ENCODE measurements at places on chromosomes 3 and 15.

DNA sequence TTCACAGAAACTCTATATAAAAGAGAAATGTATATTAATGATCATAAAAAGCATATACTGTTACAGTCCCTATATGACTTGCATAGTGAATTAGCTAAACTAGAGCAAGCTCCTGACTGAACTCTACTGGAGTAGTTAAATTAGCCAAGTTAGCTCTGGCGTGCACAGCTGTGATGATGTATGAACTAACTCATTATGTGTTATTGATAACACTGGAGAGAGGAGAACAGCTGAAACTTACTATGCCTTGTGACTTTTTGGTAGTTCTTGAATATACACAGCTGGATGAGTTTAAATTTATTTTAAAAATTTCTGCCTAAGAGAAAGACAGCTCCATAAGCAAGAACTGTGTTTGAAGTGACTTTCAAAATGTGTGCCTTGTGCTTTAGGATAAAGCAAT is 8.1 kb downstream of the TIPARP start:
- DNase-seq = no peak

DNA sequence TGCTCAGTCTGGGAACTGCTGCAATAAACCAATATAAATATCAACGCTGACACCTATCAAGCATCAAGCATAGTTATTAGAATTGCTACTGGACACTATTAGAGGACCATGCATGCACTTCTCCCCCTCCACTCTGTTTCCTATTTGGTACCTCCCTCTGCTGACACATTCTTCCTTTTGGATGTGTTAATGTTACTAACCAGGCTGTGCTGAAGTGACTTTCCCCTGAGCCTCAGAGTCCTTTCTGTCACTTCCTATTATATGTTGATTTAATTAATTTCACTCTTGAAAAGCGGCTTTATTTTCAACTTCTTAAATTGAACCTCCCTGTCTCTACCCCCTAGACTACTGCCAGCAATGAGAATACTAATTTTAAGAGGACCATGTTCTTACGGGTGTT is 379.1 kb downstream of the MCTP2 start:
- no peak for DNase-seq

GRCh38 chr3:151283387-151283786 is 5.0 kb upstream of the P2RY14 start:
- DNase-seq = no peak

DNA sequence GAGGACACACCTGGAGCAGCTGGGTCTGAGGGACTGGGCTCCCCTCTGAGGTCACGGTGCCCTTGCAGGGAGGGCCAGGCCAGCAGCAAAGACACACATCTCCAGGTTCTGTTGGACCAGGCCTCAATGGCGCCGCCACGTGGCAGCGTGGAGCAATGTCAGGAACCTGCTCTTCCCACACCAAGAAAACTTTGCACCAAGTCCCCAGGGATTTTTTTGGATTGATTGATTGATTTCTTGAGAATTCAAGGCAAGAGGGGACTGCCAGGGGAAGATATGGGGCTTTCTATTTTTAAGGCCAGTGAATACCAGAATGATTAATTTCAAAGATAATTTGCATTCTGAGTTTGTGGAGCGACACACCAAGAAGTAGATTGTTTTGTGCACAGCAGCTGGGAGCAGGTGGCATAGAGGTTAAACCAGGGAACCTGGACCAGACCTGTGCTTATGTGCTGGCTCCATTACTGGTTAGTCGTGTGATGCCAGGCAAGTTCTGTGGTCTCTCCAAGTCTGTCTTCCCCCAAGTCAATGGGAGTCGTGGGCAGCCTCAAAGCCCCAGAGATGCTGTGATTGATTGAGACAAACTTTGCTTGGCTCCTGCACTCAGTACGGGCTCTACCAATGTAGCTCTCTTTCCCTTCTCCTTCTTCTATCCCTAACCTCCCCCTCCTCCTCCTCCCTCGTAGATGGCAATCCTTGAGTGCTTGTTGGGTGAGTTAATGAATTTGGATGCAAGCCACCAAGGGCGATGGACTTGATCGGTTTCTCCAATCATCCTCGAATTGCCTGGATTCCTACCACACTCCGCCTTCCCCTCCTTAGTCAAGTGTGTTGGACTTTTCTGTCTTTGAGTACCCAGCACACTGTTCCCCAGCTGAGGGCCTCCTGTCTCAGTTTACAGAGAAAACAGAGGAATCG is 96.2 kb upstream of the TRPM1 start:
- peak; percentile 2 for DNase-seq

DNA sequence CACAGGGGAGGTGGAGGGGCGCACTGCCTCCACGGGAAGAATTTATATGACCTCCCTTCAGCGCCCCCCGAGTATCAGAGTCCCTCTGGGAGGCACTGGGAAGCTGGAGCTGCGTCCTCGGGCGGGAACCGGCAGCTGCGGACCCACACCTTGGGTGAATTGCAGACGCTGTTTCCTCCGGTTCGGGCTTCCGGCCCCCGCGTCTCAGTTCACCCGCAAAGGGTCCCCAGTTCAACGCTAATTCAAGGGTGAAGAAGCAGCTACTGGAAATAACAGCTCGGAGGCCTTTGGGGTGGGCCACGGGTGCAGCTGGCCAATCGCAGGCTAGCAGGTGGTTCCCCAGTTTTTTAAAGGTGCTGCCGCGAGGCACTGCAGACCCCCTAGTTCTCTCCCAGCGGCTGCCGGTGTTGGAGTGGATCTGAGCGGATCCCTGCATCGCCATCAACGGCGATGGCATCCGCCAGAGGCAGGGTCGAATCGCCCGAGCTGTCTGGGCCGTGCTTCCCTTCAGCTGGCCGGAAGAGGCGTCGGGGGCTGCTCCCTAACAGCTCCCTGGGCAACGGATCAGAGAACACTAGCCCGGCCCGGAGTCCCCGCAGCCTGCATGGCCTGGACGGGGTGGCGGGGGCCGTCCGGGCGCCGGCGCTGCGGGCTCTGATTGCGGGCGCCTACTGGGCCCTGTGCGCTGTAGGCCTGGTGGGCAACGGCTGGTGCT is 19.4 kb upstream of the ADAMTS7 start:
- no peak for DNase-seq

- DNase-seq = no peak
These were observed 18.5 kb downstream of the SNUPN start for GRCh38 chr15:75606711-75607699.

GRCh38 chr3:134212967-134213665 is 37.5 kb downstream of the RYK start:
- peak; percentile 87 for DNase-seq

DNA sequence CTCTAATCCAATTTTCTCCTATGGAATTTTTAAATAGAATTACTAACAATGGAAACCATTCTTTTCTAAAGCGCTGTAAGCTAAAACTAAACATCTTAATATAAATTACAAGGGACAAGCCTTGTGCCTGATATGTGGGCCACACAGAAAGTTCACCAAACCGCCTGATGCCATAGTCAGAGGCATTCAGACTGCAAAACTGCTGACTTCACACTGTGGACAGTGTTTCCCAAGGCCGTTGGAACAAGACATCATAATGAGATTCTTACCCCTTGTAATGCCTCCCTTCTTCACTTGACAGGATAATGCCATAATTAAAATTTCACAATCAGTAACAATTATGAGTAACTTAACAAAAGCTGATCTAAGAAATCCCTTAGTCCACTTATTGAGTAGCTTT is 14.9 kb downstream of the SH3GL3 start:
- no peak for DNase-seq

DNA sequence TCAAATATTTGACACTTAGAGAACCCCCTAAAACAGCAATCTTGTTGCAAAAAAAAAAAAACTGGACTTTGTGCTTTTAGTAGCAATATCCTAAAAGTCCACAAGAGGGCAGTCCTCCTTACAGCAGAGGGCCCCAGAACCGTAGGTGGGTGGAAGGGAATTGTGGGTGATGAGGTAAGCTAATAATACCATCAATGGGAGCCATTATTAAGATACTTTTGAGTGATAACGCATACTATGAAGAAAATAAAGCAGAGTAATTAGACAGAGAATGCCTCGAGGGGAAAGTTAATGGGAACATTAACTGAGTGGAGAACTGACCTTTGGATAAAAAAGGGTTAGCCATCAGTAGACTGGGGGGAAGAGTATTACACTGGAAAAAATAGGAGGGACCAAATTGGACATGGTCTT is 229.9 kb downstream of the THRB start:
- DNase-seq = peak; percentile 35

GRCh38 chr15:99408236-99409096 is 157.2 kb downstream of the LRRC28 start:
- DNase-seq = peak; percentile 23

GRCh38 chr3:77618686-77619085 is 578.8 kb downstream of the ROBO2 start:
- DNase-seq = no peak

DNA sequence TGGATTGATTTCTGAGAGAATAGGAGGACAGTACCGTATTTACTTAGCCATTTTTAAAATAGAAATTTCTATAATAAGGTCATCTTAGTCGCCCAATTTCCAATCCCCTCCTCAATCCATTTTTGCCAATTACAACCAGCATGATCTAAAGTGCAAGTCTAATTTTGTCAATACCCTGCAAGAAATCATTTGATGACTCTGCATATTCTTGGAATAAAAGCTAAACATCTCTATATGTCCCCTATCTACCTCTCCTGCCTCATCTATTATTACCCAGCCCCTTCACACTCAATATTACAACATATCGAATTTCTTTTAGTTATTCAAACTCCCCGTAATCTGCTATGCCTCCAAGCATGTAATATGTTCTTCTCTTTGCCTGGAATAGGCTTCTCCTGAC is 41.9 kb upstream of the TEX55 start:
- no peak for DNase-seq

GRCh38 chr3:196789885-196790359 is 50.3 kb downstream of the PAK2 start:
- no peak for DNase-seq

DNA sequence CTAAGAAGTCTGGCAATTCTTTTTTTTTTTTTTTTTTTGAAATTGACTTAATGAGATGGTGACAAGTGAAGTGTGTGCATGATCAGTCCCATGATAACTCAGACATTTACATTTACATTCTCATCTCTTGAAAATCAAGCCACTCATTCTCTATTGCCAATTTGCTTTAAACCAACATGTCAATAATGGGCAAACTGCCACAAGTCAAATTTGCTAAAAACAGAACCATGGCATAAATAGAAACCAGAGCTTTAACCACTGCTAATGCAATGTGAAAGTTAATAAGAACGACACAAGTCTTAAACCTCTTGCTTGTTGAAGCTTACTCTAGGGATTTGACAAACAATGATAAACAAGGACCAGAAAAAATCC is 12.0 kb upstream of the COL8A1 start:
- no peak for DNase-seq

DNA sequence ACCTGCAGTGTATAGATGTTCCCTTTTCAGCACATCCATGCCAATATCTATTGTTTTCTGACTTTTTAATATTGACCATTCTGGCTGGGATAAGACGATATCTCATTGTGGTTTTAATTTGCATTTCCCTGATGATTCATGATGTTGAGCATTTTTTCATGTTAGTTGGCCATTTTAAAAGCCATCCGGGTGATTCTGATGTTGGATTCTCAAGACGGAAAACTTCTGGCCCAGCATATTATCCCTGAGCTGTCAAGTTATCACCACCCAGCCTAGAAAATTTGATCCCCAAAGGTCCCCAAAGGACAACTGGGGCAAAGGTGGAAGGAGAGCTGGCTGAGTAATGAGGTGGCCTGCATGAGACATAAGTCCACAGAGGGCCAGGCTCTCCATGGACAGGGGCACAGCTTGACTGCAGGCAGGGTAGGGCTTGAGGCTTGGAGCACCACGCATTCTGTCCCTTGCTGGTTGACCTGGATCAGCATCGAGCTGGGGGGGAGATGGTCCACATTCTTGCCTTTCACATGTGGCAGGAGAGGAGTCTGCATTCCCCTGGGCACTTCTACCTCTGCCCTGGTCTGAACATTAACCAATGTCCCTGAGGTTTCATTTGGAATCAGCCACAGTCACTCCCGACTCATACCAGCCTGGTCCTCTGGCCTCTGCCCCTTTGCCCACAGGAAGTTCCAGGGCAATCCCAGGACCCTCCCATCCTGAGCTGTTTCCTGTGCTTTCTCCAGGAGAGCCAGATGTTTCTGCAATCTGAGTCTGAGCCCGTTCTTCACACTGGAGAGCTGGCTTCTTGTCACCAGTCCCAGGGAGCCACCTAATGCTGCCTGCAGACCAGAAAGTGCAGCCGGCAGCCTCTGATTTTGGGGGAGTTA is 69.2 kb downstream of the ISG20 start:
- DNase-seq = no peak

DNA sequence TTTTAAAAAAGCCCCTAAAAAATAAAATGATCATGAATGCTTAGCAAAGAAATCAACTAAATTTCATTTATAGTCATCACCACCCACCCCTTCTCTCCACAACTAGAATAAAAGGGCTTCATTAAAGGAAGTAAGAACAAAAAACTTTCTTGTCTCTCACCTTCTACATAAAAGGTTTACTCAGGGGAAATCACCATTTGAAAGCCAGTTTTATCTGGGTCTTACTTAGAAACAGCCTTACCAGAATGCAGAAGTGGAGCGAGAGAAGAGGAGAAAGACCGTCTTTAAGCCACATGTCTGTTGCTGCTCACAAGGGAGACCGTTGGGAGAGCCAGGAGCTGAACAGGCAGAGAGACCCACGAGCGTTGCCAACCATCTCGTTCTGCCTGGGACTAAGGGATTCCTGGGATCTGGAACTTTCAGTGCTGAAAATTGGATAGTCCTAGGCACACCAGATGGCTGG is 350.1 kb upstream of the PROK2 start:
- no peak for DNase-seq

- DNase-seq = no peak
These were observed 323.3 kb downstream of the DIPK2A start for GRCh38 chr3:144294659-144295538.

- DNase-seq = no peak
These were observed 33.7 kb downstream of the BNC1 start for GRCh38 chr15:83250781-83251180.

DNA sequence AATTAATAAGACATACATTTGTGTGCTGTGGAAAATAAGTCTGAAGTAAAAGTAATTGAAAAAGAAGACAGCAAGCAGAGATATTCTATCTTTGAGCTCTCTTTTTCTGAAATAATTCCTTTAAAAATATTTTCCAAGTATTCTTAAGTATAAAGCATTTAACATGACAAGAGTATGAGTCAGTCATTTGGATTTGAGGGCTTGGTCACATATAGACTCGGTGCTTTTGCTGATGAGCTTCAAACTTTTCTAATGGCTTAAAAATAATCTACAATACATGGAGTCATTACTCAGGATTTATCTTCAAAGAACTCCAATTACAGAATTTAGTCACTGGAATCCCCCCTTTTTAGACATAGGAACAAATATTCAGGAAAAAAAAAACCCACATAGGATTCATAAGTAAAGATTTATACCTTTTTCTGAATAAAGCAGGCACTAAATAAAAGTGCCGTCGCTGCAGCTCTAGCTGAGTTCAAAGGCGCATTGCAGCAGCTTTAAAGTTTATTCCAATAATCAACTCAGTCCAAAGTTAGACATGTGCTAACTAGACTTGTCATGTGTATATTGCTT is 147.5 kb downstream of the CTNNB1 start:
- no peak for DNase-seq

DNA sequence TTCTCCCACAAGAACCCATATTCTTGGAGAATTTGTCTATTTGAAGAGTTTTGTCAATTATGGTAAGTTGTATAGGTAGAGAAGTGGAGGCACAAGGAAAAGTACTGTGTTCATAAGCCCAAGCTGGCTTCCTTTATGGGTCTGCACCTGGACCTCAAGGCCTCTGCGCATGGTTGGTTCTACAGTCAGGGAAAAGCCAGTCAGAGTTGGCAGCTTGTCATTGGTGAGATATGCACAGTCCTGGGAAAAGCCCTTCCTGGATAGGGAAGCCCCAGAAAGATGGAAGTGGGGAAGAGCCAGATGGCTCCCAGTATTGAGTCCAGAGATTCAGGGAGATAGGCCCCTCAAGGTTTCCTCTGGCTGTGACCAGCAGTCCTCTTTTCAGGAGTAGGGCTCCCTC is 15.8 kb downstream of the BOC start:
- no peak for DNase-seq
